ENCODE measurements at places on chromosomes 2 and 18. TPM values are rescaled to one million over a fixed set of nuclear protein-coding genes. Genes with fewer than 3 reads are reported as not detected.
A peak's percentile ranks its signal among the peaks of the same experiment; 100 is the strongest.

DNA sequence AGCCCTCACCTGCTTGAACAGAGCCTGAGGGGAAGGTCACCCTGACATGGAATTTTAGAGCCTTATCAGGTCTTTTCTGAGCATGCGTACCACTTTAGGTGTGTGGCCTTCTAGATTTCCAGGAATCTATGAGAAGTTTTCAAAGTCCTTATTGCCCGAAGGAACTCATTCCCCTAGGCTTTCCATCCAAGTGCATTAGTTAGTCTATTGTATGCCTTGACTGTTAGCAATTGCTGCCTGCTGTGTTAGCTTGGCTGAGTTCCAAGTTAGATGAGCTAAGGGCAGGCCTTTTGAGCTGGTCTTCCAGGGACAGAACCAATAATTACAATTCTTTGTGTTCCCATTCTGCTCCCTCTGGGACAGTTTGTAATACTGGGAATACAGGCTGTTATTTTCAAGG, 30.8 kb upstream of the PUM2 start:
- peak; percentile 88 for DNase-seq

Gene EGR4
- polyA plus RNA-seq: not detected

Gene PTPN4
- polyA plus RNA-seq: 15.9 TPM

GRCh38 chr18:32674491-32674890, 98.3 kb downstream of the KLHL14 start:
- no peak for DNase-seq

DNA sequence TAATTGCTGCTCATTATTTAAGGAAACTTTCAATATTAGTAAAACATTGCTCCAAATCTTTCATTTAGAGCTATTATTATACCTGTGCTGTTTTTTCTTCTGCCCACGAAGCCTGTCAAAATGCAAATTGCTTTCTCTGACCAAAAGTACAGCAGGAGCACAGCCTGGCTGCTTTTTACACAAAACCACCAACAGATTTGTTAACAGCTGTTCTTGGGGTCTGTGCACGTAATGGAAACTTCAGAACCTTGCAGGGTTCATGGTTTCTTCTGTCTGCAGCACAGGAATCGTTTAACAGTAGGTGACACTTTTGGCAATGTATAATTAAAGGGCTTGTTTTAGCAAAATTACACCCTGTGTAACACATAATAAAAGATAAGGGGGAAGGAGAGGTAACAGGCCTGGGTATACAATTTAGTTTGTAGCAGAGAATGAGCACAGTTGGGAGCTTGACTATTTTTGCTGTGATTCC, 447.3 kb downstream of the KCNJ3 start:
- peak; percentile 6 for DNase-seq

DNA sequence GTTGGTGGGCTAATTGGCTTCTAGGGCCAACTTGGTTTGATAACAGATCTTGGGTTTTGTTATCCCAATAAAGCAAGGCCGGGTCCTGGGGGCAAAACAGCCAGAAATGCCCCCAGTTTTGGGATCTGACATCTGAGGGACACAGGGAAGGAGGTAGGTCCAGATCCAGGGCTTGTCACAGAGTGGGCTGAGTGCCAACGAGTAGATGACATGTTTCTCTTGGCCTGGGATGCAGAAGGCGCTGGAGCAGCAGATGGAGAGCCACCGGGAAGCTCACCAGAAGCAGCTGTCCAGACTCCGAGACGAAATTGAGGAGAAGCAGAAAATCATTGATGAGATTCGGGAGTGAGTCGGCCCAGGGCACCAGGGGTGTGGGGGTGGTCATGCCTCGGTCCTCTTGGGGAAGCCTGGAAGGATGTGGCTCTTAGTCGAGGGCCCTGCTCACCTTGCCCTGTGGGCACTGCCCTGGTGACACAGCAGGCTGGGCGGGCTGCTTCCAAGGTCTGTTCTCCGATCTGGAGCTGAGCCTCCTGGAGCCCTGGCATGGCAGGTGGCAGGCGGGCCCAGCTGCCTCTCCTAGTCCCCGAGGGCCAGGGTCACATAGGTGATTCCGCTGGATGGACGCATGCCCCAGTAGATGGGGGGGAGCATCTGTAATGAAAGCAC, 40.2 kb upstream of the LYPD6B start:
- no peak for DNase-seq

DNA sequence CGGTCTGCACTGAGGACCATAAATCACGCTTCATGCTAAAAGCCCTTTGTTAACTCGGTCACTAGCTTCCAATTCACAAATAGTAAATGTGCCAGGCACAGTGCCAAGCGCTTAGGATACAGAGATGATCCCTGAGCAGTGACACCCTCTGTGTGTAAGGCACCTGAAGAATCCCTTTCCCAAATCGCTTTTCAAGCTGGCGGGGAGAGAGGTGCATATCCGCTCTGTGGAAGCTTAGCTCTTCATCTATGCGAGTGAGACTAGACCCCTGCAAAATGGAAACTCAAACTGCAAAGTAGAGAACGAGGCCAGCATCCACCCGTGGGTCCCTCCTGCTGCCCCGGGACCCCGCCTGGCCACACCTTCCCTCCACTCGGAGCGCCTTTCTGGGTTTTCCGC, 2.4 kb downstream of the PIEZO2 start:
- peak; percentile 37 for DNase-seq

- no peak for DNase-seq
Observed at GRCh38 chr18:30359521-30359920, 683.0 kb downstream of the DSC3 start.

Gene CAPN14
- 0.07 TPM for polyA plus RNA-seq

Gene PDCD1
- not detected for polyA plus RNA-seq

- no peak for DNase-seq
Observed at GRCh38 chr2:221724631-221725203, 152.6 kb upstream of the EPHA4 start.

DNA sequence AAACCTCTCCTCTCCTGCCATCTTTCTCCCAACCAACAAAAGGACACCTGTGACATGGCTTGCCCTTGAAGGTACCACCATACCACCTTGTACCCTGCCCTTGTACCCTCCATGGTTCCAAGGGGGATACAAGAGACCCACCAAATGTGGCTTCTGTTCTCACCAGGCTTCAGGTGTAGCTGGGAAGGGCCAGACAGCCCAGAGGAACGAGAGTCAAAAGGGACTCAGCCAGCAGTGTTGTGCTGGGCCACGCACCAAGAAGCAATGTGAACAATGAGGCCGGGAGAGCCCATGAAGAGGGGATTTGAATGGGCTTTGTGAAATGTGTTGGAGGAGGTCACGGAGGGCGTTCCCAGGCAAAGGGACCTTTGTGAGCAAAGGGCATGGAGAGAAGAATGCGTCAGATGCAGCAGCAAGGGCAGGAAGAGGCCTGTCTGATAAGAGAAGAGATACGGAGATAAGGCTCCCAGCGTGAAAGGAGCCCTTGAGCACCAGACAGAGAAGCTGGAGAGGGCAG, 48.6 kb downstream of the PLB1 start:
- DNase-seq: no peak

- DNase-seq: no peak
Observed at GRCh38 chr2:112160283-112161250, 22.4 kb downstream of the FBLN7 start.

DNA sequence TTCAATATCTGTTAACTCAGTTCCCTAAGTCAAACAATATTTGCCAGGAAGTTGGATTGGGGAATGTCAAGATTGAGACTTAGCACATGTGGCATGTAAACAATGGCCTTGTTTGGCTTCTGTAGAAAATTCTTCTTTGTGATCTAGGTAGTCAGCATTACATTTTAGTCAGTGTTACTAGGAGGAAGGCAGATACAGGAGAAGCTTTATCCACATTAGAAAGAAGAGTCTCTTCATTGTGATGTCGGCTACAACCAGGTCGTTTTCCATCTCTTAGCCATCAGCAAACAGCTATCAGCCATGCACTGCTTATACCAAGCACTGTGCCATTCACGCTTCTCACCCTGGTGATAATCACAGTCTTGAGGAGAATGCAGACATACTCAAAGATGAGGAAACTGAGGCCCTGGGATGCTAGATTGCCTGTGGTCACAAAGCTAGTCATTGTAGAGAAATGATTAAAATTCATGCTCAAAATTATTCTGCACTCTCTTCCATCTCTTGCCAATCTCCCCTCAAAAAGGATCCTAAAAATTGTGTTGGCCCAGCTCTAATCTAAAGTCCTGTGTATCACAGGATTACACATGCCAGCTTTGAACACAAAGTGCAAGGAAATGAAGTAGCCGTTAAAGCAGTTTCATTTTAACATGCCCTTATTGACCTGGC, 3.2 kb downstream of the GALNT5 start:
- DNase-seq: no peak

DNA sequence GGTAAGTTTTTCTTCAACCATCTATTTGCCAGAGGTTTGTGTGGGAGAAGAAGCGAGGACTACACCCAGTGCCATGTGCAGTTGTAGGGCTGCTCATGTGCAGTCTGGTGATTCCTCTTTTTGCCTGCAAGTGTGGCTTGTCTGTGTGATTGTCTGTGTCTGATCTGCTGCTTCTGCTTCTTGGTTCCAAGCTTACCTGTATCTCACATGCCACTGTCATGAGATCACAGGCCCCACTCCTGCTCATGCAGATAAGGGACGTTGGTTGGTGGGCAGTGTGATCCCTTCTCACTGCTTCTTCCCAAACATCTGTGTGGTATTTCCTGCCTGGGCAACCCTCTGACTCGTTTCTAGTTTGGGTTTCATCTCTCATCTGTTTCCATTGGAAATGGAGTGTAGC, 27.1 kb downstream of the RRM2 start:
- no peak for DNase-seq

Gene WDR33
- polyA plus RNA-seq: 27.3 TPM

Gene KCNS3
- 10.3 TPM for polyA plus RNA-seq

DNA sequence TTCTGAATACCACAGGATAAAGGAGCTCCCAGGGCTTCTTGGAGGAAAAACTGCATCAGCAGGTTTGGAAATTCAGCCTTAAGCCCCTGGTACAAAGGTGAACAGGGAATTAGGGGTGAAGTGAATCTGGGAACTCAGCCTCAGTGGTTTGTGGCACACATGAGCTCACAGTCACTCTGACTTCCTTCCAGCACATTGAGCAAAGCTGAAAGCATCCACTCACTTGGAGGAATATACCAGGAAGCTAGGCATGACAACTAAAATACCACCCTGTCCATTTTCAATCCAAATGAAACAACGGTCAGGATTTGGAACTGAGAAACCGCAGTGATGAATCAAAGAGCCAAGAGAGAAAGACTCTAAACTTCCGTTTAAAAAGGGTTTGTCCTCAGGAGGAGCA, 216.1 kb downstream of the ICOS start:
- DNase-seq: peak; percentile 23

Gene EDAR
- 0.07 TPM for polyA plus RNA-seq

Gene CDH19
- polyA plus RNA-seq: 2.5 TPM

Gene FHOD3
- 35.3 TPM for polyA plus RNA-seq

GRCh38 chr2:207112383-207112782, 53.4 kb downstream of the KLF7 start:
- no peak for DNase-seq

DNA sequence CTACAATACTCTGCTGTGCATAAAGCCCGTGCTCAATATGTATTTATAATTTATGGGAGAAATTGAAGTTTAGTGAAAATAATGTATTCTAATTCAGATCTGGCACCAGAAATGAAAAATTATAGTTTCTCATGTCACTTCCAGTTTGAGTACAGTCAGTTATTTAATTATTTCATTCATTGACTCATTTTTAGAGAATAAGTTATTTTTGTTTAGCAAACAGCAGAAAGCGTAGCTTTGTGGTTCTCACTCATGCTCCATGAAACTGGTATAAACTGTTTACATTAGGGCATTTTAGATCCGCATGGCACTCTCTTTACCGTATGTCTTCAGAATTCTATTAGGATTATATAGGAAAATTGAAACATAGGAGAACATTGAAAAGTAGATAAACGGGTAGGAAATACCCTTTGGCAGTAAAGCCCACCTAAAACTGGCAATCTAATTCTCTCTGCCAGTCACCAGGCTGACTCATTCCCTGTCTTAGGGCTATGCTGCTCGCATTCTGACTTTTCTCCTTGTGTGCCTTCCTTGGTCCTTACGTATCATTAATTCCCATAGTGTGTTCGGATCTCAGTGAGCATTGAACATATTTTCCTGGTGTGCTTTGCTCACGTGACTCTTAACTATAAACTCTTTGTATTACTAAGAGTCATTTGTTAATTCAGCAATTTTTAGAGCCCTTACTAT, 106.0 kb downstream of the ZNF236 start:
- DNase-seq: no peak

Gene ASB18
- polyA plus RNA-seq: 3.7 TPM

GRCh38 chr2:75560022-75560767, 544 bp downstream of the EVA1A start:
- peak; percentile 71 for DNase-seq

DNA sequence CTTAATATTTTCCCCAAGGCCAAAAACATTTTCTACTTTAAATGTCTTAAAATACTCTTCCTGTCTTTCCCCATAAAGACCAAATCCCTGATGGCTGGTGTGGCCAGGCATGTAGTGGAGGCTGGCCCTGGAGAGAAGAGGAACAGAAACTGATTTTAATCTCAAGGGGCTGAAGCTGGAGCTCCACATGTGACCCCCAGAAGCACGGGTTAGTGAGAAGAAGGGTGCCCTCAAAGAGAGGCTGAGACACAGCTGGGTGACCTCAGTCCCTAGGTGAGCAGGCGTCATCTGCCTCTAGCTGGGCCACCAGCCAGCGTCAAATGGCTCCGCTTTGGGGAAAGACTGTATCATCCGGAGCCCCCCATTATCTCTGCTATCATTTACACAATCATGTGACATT, 19.3 kb upstream of the TMEM18 start:
- no peak for DNase-seq

Gene KCNE4
- 8.0 TPM for polyA plus RNA-seq

DNA sequence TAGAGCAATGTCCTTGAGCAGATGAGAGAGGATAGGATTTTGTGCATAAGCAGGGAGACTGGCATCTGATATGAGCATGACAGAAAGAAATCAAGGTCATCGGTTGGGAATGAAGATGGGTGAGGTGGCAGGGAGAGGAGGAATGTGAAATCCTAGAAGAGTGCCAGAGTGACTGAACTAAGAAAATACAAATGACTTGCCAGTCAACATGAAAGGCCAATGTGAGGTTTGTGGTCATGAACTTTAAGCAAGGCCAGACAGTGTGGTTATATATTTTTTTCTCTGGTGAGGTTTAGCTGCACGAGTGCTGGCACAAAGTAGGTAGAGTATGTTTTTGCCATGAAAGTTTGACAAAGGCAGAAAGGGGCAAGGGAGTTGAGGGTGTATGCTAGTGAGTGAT, 21.2 kb downstream of the QPCT start:
- no peak for DNase-seq

Gene ARHGEF33
- polyA plus RNA-seq: 0.80 TPM

- no peak for DNase-seq
Observed at GRCh38 chr18:57223144-57223870, 76.4 kb downstream of the BOD1L2 start.

Gene NT5DC4
- polyA plus RNA-seq: not detected

DNA sequence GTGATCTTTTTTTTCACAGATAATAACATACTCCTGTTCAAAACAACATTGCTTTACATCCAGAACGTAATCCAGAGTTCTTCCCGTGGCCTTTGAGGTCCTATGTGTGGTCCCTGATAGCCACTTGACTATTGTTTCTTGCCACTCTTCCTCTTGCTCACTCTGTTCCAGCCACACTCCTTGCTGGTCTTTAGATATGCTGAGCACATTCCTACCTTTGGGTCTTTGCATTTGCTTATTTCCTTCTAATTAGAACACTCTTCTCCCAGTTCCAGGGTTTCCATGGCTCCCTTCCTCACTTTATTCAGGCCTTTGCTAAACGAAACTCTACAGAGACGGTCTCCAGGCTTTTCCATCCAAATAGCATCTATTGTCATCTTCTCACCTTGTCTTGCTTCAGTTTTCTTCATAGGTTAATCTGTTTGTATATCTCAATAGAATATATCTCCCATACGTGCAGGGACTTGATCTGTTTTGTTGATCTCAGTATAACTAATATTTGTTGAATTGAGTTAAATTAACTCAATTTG, 59.9 kb downstream of the ACSL3 start:
- no peak for DNase-seq

- no peak for DNase-seq
Observed at GRCh38 chr2:102977426-102978090, 215.7 kb downstream of the TMEM182 start.

Gene CENPA
- polyA plus RNA-seq: 10.7 TPM
